NCI-H1930 (cell line): ENCODE measurements at places on chromosomes 1 and 21.

GRCh38 chr1:178066908-178067614, 26.8 kb upstream of the RASAL2 start:
- no peak for DNase-seq

- DNase-seq: no peak
These were observed 17.2 kb upstream of the PLA2G2E start for GRCh38 chr1:19940486-19941205.

GRCh38 chr1:89791064-89791726, 29.6 kb upstream of the LRRC8D start:
- DNase-seq: no peak

DNA sequence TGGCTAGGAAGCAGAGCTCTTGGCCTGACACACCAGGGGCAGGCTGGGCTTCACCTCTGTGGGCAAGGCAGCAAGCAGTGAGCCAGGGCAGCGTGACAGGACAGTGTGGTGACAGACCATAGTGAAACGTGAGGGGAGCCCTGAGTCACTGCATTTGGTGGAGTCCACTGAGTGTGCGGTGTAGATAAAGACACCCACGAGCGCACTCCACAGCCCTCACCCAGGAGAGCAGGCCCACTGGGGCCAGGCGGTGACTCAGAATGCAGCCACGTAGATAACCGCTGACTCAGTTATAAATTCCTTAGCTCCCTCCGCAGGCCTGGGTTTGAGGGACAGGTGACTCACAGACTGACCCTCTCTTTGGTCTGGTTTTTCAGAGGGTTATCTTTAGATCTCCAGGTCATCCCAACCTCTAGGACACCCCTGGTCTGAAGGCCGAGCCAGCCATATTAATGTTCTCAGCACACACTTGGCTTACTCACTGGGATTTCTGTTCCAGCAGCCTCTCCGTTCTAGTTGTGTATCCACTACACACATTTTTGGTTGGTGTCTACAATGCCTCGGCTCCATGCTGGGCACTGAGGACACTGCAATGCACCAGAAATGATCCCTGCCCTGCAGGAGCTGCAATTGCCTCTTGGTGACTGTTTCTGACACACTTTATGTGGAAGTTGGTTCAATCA, 90.2 kb upstream of the TSPAN2 start:
- no peak for DNase-seq

DNA sequence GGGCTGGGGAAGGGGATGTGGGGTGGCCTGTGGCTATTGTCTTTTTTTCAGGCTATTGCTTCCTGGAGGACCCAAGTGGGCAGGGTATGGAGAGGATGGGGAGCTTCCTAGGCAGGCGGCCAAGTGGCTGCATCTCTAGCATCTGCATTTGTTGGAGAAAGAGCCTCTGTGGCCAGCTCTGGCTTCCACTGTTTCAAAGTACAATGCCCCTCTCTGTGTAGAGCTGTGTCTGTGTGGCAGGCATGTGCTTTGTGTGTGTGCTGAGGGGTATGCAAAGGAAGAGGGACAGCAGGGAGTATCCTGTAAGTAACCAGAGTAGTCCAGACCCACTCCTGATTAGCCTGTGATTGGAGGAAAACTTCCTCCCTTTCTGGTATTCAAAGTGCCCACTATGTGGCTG, 40.6 kb downstream of the KCNA2 start:
- DNase-seq: no peak

DNA sequence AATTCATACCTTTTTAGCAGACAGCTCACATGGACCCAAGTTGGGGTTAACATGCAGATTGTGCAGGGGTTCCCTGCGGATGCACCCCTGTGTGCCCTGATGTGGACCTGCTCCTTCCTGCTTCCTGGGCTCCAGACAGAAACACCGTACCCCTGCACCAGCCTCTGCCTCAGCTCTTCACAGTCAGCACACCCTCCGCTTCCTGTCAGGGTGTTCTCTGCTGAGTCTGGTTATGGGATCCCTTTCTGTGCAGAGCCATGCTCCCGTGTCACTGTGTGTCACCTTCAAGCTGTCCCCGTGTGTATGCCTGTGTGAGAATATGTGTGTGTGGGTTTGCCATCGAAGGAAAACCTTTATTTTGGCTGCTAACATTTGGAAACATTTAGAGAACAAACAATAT, 48.7 kb upstream of the KCNJ15 start:
- DNase-seq: no peak

- DNase-seq: peak; percentile 70
These were observed 187.3 kb downstream of the SLC44A5 start for GRCh38 chr1:75423616-75424015.

GRCh38 chr1:109383087-109383779, 14.5 kb downstream of the SORT1 start:
- no peak for DNase-seq

GRCh38 chr1:223444411-223444810, 51.2 kb downstream of the CCDC185 start:
- DNase-seq: no peak

GRCh38 chr1:81899214-81899821, 98.6 kb downstream of the ADGRL2 start:
- no peak for DNase-seq

DNA sequence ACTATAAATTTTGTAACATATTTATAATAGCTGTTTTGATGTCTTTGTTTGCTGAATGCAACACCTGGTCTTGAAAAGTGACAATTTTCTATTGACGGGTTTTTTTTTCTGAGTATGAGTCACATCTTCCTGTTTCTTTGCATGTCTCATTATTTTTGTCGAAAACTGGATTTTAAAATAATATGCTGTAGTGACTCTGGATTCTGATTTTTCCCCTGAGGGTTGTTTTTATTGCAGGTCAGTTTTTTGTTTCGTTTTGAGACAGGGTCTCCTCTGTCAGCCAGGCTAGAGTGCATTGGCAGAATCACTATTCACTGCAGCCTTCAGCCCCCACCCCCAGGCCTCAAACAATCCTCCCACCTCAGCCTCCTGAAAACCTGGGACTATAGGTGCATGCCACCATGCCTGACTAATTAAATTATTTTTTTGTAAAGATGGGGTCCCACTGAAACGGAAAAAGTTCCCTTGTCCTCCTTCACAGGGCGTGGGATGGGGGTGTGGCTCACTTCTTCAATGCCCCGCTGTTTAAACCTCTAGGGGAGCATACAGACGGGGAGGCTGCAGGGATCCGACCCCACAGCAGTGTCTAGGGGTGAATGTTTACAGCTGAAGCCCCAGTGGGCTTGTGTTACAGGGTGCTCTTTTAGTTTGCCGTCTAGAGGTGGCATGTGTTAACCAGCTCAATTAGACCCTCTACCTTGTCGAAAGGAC, 11.3 kb upstream of the PPIE start:
- DNase-seq: no peak

GRCh38 chr1:106406114-106406513, 650.4 kb upstream of the PRMT6 start:
- no peak for DNase-seq

DNA sequence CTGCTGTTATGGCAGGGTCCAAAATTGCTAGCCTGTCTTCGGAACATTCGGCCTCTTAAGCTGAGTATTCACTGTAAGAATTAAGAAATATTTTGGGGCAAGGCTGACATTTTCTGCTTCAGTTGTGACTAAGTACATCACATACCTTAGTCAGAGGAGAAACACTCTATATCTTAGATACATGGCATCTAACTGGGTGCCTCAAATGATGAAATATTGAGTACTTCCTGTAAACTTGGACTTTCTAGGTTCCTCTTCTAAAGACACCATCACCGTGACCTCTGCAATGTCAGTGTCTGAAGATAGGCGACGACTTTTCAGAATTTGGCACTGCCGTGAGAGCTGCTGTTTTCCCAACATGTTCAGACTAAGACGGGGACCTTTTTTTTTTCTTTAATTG, 65.6 kb downstream of the PCBP3 start:
- no peak for DNase-seq
